ENCODE measurements at places on chromosomes 3 and 15.
A peak's percentile ranks its signal among the peaks of the same experiment; 100 is the strongest.

DNA sequence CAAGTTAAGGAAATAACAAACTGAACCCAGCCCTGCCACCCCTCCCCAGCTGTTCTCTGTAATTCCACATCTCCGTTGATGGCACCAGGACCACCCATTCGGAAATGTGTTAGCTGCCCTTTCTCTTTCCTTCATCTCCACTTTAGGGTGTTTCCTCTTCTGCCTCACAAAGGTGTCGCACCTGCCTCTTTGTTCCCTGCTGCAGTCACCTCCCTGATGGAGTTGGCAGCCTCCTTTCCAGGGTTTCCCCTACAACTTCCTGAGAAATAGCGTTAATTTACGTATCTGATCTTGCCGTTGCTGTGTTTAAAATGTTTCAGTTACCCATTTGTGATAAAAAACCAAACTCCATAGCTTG lies 57.3 kb downstream of the GPR171 start:
- no peak for DNase-seq
- peak overlapping the region; percentile 11 for H3K27ac ChIP-seq
- H3K4me1 ChIP-seq: peaks cover 8% of the 10 kb centered on the region
- H3K27me3 ChIP-seq: no peaks in the 10 kb centered on the region
- no peaks in the 10 kb centered on the region for H3K36me3 ChIP-seq
- no peak overlapping the region for H3K4me3 ChIP-seq

DNA sequence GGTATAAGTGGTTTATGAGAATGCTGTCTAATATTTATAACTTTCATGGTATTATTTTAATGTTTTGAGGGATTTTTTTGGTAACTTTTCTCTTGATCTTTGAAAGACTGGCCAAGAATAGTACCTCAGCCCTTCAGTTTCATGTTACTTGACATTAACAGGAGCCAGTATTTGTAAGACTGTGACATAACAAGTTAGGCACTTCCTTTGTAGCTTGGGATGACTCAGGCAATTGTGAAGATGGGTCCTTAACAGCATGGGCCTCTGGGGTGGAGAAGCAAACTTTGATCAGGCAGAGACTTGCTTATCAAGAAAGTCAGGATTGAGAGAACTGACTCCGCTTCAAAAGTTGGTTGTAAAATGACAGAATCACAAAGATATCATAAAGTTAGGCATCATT lies 9.5 kb downstream of the LRRC49 start:
- no peaks in the 10 kb centered on the region for H3K27me3 ChIP-seq
- peaks cover 2% of the 10 kb centered on the region for H3K36me3 ChIP-seq
- no peak overlapping the region for H3K4me3 ChIP-seq

DNA sequence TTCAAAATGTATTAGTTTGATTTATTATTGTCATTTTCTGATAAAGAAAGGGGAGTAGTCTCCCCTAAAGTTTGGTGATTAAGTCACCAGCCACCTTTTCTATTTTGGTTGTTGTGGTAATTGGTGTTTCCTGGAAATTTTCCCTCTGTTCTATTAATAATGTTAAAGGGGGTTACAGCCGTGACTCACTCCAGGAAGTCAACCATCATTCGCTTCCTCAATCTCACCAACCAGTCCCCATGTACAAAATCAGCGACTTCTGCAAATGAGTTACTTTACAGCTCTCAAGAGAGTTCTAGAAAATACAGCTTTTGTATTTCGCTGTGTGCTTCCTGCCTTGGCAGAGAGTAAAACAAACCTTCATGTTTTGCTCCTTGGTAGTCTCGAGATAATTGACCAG lies 285.1 kb downstream of the LPP start:
- peaks cover 2% of the 10 kb centered on the region for H3K36me3 ChIP-seq
- peaks cover 4% of the 10 kb centered on the region for H3K4me1 ChIP-seq
- H3K27ac ChIP-seq: peak overlapping the region; percentile 11
- H3K4me3 ChIP-seq: no peak overlapping the region

GRCh38 chr15:50315814-50316630 lies 39.0 kb downstream of the GABPB1 start:
- H3K27ac ChIP-seq: no peak overlapping the region
- H3K4me1 ChIP-seq: no peaks in the 10 kb centered on the region
- H3K36me3 ChIP-seq: no peaks in the 10 kb centered on the region
- peak; percentile 28 for DNase-seq

GRCh38 chr3:63385629-63386028 lies 107.5 kb downstream of the SYNPR start:
- no peak for DNase-seq
- no peak overlapping the region for H3K4me3 ChIP-seq
- H3K4me1 ChIP-seq: no peaks in the 10 kb centered on the region
- no peak overlapping the region for H3K27ac ChIP-seq

DNA sequence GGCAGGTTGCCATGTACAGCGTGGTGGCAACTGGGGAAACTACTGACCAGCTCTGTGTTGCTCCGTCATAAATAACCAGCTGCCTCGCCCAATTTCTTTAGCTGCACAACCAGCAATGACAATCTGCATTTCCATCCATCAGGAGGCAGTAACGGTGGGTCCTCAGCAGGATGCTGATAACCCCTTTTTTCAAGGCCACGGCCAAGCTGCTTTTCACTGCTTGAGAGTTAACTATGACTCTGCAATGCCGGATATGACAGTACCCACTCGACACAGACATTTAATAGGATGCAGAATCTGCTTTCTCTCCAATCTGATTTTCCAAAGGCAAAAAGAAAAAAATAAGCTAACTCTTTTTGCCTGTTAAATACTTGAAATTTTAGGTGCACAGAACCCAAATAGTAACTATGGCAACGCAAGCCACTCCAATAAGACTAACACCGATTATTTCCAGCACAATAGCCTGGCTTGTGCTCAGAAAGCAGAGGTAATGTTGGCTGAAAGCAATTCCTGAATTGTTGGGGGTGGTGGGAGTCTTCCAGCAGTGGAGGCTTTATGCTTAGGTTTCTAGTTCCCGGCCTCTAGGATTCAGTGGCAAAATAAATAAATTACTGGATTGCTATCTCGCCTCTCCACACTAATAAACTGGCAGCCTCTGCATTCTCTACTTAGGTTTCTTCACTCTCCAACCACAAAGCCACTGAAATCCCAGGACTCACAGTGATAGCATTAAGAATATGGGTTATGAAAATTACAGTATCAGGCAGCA lies 31.2 kb upstream of the SRGAP3 start:
- no peak for DNase-seq
- no peak overlapping the region for H3K4me3 ChIP-seq
- H3K27me3 ChIP-seq: no peaks in the 10 kb centered on the region
- no peak overlapping the region for H3K27ac ChIP-seq

DNA sequence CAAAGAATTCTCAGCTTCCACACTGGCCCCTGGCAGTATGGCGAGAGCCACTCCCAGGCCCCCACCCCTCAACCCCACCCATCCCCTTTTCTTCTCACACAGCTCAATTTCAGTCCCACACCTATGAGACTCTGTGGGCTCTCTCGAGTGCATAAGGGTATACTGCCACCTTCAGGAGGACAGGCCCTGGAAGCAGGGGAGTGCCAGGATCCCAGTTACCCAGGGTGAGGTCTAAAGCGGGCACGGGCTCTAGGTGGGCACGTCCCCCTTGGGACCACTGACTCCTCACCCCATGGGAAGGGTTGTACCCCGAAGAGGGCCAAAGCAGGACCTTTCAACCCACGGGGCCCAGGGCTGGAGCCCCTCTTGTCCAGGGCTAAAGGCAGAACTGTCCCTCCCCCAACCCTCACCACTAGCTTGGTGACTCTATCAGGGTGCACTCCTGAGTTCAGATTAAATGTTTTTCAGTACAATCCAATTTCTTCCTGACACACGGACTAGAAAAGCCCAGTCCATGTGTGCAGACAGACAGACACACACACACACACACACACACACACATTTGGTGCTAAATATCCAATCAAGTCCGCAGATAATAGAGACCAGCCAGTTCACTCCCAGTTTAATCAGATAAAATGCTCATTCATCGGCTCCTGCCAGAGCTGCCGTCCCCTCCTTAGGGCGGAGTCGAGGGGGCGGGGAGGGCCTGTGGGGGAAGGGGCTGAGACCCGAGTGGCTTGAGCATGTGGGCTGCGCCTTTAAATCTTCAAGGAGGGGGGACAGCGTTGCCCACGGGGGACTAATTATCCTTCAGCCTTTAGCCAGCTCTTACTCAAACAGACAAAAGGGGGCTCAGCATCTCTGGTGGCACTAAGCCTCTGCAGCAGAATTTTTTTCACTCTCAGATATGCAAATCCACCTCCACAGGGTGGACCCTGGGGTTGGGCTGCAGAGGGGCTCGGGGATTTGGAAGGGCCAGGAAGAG lies 59.3 kb downstream of the CYP11A1 start:
- no peak overlapping the region for H3K4me3 ChIP-seq
- no peak overlapping the region for H3K27ac ChIP-seq
- no peaks in the 10 kb centered on the region for H3K4me1 ChIP-seq
- peak; percentile 41 for DNase-seq

- no peak overlapping the region for H3K27ac ChIP-seq
- H3K36me3 ChIP-seq: no peaks in the 10 kb centered on the region
- H3K4me3 ChIP-seq: no peak overlapping the region
- peaks cover 13% of the 10 kb centered on the region for H3K27me3 ChIP-seq
- no peak for DNase-seq
- no peaks in the 10 kb centered on the region for H3K4me1 ChIP-seq
Measured at GRCh38 chr15:88700716-88701115, 61.9 kb downstream of the ISG20 start.

DNA sequence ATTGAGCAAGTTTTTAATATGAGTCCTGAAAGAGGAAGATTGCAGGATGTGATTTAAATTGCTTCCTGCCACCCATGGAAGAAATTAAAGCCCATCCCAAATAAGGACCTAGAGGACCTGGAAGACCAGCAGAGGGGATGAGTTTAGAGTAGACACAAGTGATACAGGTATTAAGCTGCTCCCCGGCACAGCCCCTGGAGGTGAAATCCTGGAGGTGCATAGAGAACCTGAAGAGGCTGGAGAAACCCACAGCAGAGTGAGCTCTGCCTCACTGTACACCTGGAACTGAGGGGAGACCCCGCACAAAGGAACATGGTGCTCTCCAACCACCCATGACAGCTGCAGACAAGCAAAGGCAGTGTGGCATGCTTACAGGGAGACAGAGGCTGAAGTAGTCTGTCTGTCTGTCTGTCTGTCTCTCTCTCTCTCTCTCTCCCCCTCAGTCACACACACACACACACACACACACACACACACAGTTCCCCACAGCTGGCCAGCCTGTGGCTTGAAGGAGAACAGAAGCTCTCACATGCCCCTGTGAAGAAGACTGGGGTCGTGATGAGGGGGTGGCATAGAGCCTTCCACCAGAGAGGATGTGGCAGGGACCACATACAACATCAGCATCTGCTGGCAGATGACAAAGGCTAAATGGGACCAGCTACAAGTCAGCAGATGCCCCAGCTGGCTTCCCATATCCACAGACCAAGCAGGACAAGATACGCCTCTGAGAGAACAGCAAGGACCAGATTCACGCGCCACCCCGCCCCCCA lies 38.1 kb downstream of the FSIP1 start:
- DNase-seq: no peak
- H3K27me3 ChIP-seq: no peaks in the 10 kb centered on the region
- H3K27ac ChIP-seq: no peak overlapping the region
- no peaks in the 10 kb centered on the region for H3K36me3 ChIP-seq
- no peak overlapping the region for H3K4me3 ChIP-seq

DNA sequence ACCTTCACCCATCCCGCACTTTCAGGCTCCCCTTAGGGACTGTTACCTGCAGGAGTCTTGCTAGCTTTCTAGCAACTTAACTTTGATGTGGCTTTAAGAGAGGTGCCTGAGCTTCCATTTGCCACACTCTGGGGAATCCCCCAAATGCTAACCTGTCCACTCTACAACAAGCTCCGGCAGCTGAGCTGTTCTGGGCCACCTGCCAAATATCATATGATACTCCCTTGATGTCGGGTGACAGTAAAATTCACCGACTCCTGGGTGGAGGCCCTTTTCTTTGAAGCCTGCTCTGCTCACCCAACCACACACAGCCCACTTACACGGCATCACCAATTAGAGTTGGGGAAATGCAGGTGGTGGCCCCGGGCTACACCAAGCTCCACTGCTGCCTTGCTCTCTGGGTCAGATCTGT lies 38.0 kb upstream of the XCR1 start:
- DNase-seq: no peak
- H3K27me3 ChIP-seq: peaks cover 11% of the 10 kb centered on the region
- no peaks in the 10 kb centered on the region for H3K4me1 ChIP-seq
- H3K27ac ChIP-seq: no peak overlapping the region
- no peak overlapping the region for H3K4me3 ChIP-seq
- no peaks in the 10 kb centered on the region for H3K36me3 ChIP-seq

- H3K4me3 ChIP-seq: no peak overlapping the region
- no peak overlapping the region for H3K27ac ChIP-seq
- H3K36me3 ChIP-seq: no peaks in the 10 kb centered on the region
- no peaks in the 10 kb centered on the region for H3K27me3 ChIP-seq
- H3K4me1 ChIP-seq: peaks cover 18% of the 10 kb centered on the region
Measured at GRCh38 chr3:172577987-172578570, 54.8 kb upstream of the TNFSF10 start.

DNA sequence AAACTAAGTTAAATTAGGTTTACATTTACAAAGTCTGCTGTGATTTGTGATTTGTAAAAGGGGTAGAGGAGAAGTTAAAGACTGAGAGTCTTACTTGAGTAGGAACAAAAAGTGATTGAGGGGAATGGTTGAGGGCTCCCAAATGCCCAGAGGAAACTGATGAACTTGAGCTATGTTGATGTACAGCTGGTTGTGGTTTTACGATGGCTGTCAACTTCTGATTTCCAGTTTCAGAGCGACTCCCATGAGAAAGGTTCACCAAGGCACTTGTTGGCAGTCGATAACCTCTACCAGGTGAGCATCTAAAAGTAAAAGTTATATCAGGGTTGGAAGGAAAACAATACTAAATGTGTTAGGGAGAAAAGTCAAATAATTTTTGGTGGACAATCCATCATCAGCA lies 91.0 kb downstream of the XRN1 start:
- no peak overlapping the region for H3K27ac ChIP-seq
- H3K27me3 ChIP-seq: no peaks in the 10 kb centered on the region
- no peaks in the 10 kb centered on the region for H3K4me1 ChIP-seq
- H3K4me3 ChIP-seq: no peak overlapping the region

DNA sequence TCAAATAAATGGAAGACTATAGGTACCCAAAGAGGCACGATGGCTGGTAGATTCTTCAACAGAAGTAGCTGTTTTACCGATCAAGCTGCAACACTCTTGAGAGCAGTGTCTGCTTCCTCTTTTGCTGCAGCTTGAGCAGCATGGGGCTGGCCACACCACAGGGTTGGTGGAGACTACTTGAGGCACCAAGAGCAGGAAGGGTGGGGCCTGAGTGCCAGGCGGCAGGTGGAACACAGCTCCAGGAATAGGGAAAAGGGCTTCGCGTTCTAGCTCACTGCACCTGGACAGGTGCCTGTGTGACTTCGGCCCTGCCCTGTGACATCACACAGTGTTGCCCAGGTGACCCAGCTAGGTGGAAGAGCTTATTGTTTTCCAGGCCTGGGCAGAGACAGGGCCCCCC lies at the start of gene CCDC33:
TSS of gene CCDC33 (plus strand) at position 365 of the 400 bp plus-strand sequence. CDS start 394 bp downstream, outside the sequence.
- H3K4me3 ChIP-seq: no peak within 1 kb of the TSS
- H3K4me1 ChIP-seq: no peaks in the 10 kb centered on the region
- no peak within 1 kb of the TSS for H3K27ac ChIP-seq
- DNase-seq: peak; percentile 84
- no peaks in the 10 kb centered on the region for H3K27me3 ChIP-seq
- no peaks in the 10 kb centered on the region for H3K36me3 ChIP-seq

- H3K4me3 ChIP-seq: no peak overlapping the region
- no peak for DNase-seq
- H3K27ac ChIP-seq: no peak overlapping the region
- H3K27me3 ChIP-seq: no peaks in the 10 kb centered on the region
Measured at GRCh38 chr3:132289316-132289715, 27.9 kb upstream of the ACP3 start.

- peaks cover 5% of the 10 kb centered on the region for H3K4me1 ChIP-seq
- no peaks in the 10 kb centered on the region for H3K36me3 ChIP-seq
- no peak overlapping the region for H3K4me3 ChIP-seq
- no peak overlapping the region for H3K27ac ChIP-seq
- no peaks in the 10 kb centered on the region for H3K27me3 ChIP-seq
Measured at GRCh38 chr15:77838061-77838460, 205.3 kb upstream of the LINGO1 start.
